Osteocyte (in vitro differentiated cells): ENCODE measurements at places on chromosomes 1 and 21. TPM values are rescaled to one million over a fixed set of nuclear protein-coding genes. Genes with fewer than 3 reads are reported as not detected.

The GPR25 gene
- total RNA-seq = not detected in 2 replicates

DNA sequence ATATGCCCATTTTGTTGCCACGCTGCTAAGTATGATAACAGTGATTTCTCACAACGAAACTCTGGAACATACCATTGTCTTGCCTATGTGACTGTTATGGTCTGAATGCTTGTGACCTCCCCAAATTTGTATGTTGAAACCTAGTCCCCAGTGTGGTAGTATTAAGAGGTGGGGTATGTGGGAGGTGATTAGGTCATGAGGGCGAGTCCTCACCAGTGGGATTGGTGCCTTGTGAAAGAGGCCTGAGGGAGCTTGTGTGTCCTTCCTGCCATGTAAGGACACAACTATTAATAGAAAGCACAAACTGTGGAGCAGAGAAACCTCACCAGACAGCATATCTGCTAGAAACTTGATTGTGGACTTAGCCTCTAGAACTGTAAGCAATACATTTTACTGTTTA lies 84.6 kb downstream of the SELENOF start:
- DNase-seq = no peak

DNA sequence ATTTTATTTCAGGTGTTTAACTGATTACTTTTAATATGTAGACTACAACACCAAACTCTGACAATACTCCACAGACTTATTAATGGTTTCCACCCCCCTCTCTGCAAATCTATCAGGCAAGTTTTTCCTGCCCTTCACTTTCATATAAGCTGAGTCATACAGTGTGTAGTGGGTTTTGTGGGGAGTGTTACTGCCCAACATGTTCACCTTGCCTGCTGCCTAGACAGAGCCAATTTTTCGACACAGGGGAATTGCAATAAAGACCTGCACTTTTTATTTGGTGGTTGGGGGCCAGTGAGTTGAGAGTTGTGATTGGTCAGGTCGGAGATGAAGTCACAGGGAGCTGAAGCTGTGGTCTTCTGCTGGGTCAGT lies 119.7 kb downstream of the PPIAL4G start:
- no peak for DNase-seq

The AMY1A gene
- total RNA-seq = not detected in 2 replicates

DNA sequence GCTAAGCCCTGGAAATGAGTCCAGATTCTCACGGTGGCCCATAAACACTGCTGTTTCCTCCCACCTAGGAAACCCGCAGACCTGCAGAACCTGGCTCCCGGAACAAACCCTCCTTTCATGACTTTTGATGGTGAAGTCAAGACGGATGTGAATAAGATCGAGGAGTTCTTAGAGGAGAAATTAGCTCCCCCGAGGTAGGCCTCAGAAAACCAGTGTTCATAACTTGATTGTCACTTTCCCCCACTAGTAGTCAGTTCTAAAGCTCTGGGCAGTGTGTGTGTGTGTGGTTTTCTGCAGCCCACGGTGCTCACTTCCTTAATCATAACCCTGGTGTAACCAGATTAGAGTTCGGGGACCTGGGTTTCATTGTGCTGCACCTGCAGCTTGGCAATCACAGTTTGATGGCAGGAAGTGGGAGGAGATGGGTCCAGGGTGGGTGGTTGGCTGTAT lies 39.1 kb downstream of the CLIC6 start:
- DNase-seq = no peak

- DNase-seq = no peak
Observed at GRCh38 chr1:27666791-27667254, 5.2 kb downstream of the IFI6 start.

- DNase-seq = no peak
Observed at GRCh38 chr1:229572286-229572685, 13.8 kb upstream of the ABCB10 start.

DNA sequence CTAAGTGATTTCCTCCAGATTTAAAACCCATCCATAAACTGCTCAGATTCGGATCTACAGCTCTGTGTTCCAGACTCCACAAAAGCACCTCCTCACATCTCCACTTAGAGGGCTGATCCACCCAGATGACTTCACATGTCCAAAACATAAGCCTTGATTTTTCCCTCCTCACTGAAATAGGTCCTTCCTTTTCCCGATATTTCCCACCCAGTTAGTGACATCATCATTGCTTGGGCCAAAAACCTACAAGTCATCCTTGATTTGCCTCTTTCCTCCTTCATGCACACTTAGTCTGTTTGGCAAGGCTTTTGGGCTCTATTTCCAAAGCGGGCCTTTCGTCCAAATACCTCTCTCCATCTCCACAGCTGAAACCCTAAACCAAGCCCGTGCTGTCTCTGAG lies 32.3 kb downstream of the CCDC185 start:
- no peak for DNase-seq

The BCAN gene
- 0.29 and 0.43 TPM in 2 replicates for total RNA-seq

The EPS8L3 gene
- total RNA-seq = not detected in 2 replicates
